NCI-H1930 (cell line): ENCODE measurements at places on chromosomes 1 and 21.

DNA sequence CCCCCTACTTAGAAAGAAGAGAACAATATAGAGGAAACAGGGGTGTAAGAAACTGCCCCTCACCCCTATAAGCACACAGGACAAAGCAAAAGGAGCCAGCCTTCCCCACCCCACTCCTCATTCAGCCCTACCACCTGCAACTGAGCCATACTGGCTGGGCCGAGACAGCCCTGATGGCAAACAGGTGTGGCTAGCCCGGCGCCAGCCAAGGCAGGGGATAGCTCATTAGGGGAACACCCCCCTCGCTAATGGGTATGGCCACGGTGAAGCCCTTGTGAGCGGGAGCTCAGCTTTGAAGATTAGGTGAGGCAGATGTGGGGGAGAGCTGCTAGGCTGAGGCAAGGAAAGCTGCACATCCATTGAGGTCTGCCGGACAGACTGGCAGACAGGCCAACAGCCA is 65.5 kb downstream of the ERI3 start:
- DNase-seq: no peak

DNA sequence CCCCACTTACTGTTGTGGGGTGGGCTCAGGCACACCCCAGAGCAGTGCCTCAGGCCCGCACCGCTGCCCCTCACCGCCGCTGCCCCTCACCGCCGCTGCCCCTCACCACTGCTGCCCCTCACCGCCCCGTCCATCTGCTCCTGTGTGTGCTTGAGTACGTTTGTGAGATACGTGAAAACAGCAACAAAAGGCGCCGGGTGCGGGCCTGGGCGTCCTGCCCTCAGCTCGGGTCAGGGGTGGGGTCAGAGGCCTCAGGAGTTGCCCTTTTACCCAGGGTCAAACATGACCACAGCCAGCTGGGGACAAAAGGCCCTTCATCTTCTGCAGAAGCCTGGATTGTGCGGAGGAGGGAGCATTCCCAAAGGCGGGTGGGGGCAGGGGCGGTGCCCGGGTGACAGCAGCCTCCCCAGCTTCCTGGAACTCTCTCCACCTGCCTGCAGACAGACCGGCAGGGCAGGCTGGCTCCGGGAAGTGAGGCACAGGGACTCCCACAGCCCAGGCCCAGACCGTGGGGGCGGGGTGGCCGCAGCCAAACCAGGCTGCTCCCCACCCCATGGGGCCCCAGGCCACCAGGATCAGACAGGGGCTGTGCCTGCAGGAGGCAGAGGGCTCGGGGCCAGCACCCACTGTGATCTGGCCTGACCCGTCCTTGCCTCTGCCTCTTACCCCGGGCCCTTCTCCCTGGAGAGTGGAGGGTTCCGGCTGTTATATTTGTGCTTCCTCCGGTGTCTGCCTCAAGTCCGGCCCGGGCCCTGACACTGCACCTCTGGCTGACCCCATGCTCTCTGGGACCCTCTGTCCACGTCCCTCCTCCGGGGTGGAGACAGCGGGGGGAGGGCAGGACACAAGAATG is 2.3 kb upstream of the VWA1 start:
- DNase-seq: no peak

DNA sequence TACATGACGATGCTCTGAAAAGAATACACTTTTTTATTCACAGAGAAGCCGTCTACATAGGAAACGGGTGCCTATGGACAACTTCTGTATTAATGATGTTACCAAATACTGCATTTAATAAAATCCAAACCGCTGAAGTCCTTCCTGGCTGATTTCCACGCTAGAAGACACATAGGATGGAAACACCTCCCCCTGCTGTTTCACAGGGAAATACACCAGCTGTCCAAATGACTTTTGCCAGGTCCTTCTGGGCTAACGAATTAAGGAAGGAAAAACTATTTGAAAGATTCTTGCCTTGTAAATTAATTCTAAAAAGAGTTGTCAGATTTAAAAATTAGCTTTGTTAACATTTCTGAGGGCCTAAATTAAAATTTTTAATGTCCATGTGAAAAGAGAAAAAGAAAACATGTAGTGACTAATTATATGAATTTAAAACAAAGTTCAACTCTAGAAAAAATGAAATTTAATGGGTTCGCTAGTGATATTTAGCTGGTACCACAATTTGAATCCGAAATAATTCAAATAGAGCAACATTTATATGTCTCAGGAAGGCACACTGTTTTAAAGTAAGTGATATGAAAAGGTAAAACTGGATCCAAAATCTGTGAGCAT is 146.0 kb downstream of the RERE start:
- DNase-seq: no peak

DNA sequence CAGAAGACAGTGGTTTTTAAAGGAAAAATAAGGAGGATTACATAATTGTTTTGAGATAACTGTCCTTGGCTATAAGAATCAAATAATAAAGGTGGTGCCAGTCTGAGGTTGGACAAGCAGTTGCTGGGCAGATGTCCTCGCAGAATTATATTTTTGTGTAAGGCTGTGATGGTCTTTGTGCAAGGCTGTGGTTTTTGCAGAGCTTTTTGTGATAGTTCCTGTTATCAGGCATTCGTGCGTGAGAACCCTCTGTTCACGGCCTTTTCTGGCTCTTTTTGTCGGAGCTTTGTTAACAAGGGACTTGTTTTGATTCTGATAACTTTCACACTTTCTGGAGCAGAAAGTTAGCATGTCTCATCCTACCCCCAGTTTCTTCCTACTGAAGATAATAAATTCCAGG is 33.4 kb downstream of the SH3BP5L start:
- no peak for DNase-seq

DNA sequence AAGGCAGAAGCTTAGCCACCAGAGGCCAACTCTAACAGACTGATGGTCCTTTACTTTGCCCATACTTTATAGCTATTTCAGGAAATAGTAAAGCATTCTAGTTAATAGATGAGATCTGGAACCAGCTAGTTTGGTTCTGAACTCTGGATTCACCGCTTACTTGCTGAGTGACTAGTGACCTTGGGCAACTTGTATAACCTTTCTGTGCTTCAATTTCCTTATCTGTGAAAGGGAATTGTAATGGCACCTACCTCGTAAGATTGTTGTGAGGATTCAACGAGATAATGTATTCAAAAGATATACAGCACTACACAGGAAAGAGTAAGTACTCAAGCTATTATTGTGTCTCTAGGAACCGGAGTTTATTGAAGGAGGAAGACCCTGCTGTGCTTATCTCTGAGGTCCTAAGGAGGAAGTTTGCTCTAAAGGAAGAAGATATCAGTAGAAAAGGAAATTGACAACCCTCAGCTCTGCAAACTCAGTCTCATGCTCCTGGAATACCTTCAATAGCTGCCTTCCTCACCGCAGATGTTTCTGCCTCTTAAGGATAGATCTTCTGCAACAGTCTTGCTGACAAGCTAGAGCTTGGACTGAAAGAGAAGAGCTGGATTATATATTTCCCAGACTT is 11.9 kb downstream of the MTFR1L start:
- no peak for DNase-seq

DNA sequence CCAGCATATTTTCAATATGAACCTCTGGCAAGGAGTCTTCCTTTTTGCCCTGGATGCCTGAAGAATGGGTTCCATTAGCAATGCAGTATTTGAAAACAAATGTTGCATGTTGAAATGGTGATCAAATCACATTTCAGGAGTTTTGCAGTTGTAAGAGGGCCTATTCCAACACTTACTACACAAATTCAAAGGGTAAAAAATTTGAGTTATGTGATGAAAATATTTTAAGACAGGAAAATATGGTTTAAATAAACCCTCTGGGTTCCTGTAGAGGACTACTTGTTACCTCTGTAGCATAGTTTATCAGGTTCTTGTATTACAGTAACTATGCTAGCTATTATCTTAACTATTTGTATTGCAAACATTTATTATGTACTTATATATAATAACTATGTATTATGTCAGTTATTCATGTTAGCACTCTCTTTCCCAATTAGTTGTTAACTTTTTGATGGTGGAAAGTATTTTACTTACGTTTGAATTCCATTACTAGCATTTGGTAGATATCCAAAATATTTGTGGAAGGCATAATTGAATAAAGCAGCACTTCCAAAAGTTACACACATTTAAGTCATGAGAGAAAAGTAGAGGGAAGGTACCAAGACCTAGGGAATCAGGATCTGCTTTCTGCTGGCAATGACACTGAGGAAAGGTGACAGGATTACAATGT is 312.9 kb downstream of the GRIK1 start:
- no peak for DNase-seq

- no peak for DNase-seq
Measured at GRCh38 chr1:167477986-167478385, 40.3 kb downstream of the CD247 start.

GRCh38 chr1:96660051-96660450 is 61.5 kb upstream of the PTBP2 start:
- DNase-seq: no peak
